ENCODE measurements at places on chromosomes 6 and 20.

- no peak for DNase-seq
These were observed 6.4 kb downstream of the RMND1 start for GRCh38 chr6:151445482-151445881.

GRCh38 chr20:325889-326644, 715 bp downstream of the SOX12 start:
- no peak for DNase-seq

GRCh38 chr20:54668271-54669039, 193.1 kb downstream of the DOK5 start:
- DNase-seq = no peak

DNA sequence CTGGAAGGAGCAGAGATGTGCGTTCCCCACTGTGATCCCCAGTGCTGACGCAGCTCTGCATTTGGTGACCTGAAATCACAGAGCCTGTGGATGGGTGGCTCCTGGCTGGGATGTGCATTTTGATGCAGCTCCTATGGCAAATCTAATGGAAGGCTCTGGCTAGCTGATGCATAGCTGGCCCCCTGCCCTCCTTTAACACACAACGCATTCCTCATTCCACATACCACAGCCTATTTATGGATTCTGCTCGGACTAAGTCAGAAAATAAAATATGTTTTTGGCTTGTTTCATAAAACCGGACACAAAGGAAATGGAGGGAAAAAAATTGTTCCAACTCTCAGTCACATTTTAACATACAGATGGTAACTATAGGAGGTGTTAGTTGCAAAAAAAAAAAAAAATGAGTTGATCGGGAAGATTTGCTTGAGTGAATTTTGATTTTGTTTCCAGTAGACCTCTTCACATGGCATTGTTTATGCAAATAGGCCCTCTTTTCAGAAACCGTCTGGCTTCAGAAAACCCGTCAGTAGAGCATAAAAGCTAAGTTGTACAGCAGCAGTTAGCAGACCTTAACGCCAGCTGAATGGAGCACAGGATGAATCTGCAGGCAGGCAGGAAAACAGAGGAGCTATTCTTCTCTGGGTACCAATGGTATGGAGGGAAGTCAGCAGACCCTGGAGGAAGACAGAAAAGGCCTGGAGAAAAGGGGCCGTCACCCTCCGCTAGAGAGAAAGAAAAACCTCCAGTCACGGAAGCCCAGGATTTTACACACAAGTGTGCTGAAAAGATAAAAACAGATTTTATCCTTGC, 215.4 kb downstream of the HDGFL1 start:
- DNase-seq = no peak

- no peak for DNase-seq
These were observed 91.3 kb downstream of the LYRM2 start for GRCh38 chr6:89547281-89547680.

- no peak for DNase-seq
These were observed 75.9 kb downstream of the TAF4 start for GRCh38 chr20:61989741-61990140.

DNA sequence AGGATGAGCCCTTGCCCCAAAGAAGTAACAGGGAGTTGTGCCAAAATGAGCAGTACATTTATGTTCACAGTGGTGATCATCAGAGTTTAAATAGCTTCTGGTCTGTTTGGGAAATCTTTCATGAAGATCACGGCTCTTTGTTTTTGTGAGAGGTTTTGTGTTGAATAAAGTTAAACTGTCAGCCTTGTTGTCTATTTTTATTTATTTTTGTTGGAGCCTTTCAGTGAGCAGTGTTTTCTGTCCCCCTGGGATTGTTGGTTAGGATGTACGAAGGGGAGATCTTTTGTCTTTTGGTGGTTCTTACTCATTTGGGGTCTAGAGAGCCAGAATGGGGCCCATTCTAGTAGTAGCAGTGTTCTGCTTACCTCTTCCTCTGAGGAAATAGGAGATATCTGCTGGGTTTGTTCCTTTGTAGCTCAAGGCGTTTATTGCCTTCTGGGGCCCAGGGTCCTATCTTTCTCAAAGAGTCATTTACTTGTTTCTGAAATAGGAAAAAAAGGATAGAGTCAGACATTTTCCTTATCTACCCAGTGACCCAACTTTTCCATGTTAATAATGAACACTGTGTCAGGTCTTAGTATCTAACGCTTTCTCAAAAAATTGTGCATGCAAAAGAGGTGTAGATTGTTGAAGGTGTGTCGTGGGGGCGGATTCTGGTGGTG, 157.4 kb downstream of the JARID2 start:
- no peak for DNase-seq

DNA sequence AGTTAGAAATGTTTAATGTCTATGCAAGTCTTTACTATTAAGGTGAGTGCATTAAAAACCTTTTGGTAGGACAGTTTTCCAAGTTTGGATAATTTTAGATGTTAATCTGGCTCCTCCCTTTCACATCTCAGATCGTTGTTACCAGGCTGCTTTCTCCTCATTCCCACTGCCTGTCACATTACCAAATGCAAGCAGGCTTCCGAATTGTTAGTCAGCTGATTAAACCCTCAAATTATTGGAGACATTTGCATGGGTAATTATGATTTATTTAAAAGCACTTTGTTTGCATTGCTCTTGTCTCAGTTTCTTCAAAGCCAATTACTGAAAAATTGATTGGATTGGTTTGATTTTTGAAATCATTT, 816.5 kb downstream of the KIF16B start:
- no peak for DNase-seq

DNA sequence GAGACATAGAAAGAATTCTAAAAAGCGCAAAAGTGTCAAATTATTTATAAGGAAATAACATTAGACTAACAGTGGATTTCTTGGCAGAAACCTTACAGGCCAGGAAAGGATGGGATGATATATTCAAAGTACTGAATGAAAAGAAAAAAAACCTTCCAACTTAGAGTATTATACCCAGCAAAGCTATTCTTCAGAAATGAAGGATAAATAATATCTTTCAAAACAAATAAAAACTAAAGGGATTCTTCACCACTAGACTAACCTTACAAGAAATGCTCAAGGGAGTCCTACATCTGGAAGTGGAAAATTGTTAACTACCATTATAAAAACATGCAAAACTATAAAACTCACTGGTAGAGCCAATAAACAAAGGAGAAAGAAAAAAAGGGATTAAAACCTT, 65.8 kb downstream of the SLC22A2 start:
- no peak for DNase-seq

DNA sequence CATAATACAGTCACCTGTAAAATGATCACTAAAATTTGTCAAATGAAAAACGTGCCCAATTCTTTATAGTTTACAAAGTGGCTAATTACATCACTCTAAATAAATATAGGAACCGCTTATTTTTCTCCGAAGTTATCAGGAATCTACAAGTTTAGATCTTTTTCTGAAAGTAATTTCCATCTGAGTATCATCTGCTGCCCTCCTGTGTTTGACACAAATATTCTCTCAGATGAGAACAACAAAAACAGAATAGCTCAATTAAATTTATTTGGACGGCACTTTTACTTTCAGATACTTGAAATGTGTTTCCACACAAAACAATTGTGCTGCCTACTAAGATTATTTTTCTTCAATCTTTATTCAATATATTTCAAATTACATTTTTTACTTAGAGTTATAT, 5.0 kb downstream of the SF3B5 start:
- no peak for DNase-seq

DNA sequence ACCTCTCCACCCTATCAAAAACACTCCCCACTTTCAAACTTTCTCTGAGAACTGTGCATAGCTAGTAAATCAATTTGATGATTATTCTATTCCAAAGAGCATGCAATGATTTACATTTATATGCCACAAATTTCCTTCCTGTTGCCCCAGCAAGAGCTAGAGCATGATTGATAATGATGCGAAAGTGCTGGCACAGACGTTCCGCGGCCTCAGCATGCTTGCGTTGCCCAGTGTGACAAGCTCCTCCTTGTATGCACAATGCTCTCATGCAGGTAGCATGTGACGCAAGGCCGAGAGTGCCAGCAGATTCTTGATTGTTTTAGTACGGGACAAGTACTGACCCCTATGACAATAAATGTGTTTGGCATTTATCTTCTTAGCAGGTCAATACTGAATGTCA, 696.3 kb upstream of the SLC35B3 start:
- no peak for DNase-seq

DNA sequence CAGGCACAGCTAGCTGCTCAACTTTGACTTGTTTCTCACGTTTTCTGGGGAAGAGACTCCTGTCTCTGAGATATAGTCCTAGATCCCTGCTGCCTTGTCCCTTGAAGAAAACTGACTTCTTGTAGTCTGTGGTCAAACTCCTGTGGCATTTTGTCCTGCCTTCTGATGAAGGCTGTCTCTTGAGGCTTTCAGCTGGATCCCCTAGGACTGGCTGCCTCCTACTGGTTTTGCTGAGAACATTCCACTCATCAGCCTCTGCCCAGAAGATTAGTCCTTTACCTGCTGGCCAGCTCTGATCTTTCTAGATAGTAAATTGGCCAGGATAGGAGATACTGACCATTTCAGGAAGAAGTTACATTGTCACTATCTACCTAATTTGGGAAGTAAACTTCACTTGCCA, 71.9 kb upstream of the CNR1 start:
- no peak for DNase-seq

DNA sequence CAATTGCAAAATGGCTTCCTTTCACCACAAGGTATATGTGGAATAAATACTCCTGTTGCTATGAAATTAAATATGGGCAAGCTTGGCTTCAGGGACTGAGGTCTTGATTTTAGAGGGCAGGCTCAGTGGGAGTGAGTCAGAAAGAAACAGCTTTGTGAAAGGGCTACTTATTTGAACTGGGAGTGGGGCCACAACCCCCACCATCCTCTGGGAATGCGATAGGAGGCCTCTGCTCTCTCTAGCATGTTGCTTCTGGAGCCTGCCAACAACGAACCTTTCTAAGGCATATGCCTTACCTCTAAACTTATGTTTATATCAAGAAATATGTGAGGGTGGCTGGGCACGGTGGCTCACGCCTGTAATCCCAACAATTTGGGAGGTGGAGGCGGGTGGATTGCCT, 149.7 kb downstream of the LRRC1 start:
- DNase-seq = no peak

GRCh38 chr6:34791164-34791700, 651 bp upstream of the BLTP3A start:
- DNase-seq = no peak

- no peak for DNase-seq
These were observed 2.0 kb upstream of the TAF4 start for GRCh38 chr20:62067547-62068260.

DNA sequence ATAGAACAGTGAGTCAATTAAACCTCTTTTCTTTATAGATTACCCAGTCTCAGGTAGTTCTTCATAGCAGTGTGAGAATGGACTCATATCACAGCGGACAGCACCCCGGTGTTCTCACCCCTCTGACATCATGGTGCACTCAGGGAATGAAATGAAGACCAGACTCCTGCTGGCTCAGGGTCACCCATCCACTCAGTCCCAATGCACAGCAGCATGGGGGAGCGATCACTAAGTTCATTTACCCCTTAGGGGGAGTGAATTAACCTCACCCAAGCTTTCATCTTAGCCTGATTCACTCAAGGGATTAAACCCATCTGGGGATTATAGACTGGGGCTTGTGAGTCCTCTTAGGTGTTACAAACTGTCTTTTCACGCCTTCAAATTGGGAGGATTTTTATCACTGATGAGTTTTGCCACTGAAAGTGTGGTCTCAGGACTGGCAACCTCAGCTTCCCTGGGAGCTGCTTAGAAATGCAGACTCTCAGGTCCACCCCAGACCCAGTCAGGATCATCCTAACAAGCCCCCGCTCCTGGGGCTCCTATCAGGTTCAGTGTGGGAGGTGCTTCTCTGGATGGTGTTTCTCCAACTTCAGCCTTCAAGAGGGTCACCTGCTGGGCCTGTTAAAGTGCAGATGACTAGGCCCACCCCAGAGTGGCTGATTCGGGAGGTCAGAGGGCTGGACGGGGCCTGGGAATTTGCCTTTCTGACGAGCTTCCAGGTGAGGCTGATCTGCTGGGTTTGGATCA, 44.3 kb upstream of the FRMD1 start:
- DNase-seq = no peak

- no peak for DNase-seq
These were observed 7.5 kb upstream of the APCDD1L start for GRCh38 chr20:58522666-58523065.

- no peak for DNase-seq
These were observed 196.1 kb downstream of the LRFN2 start for GRCh38 chr6:40391086-40391485.

- no peak for DNase-seq
These were observed 159.0 kb downstream of the GMDS start for GRCh38 chr6:2086326-2086965.

DNA sequence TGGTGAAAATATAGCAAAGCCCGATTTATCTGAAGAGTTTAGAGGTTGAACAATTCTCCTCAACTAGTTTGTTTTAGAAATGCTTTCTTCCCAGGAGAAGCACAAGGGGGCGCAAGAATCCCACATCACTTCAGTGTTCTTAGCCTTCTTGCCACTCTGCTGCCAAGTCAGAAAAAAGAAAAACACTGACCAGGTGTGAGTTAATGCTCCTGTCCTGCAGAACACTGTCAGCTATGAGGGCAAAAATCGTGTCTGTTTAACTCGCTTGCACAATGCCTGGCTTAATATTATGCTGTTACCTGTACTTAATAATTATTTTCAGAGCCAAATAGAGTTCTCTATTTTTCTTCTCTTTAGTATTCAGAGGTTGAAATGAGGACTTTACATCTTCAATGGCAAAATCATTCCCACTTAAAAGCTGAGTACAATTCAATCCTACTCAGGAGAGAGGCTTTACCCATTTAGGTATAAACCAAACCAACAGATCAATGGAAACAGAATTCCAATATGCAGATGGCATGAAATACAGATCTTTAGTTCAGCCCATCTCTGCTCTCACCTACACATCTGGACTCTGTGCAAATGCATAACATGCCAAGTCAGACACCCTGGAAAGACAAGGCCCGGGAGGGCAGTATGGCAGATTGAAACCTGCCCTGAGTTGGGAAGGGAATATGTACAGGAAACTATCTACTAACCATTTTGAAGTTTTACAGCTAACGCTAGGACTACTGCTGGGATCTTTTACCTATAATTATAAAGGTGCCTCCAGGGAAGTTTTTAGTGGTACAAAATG, 71.4 kb upstream of the TULP1 start:
- DNase-seq = no peak

GRCh38 chr20:41136680-41137613, at the start of gene PLCG1:
Gene PLCG1, plus strand, starts transcription at chr20:41137543. Its CDS starts 99 bp downstream, at chr20:41137642.
- DNase-seq = peak; percentile 54

- DNase-seq = no peak
These were observed 21.6 kb downstream of the UQCC2 start for GRCh38 chr6:33689879-33690278.

GRCh38 chr20:15535863-15536262, 1037.4 kb downstream of the KIF16B start:
- no peak for DNase-seq

DNA sequence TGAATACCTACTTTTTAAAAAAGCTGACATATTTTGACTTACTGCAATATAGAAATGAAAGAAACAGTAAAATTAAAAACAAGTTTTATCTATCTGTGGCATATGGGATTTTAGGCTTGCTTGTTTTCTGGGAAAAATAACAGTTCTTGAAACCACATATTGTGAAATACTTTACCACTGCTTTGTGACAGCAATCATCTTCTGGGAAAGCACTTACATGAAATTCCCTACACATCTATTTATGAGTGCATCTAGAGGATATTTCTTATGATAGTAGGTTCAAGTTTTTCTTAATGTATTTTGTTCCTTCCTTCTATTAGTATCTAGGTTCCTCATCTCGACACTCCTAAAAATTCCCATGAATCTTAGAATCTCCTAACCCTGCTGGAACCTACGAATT, 75.2 kb downstream of the STXBP5 start:
- no peak for DNase-seq

GRCh38 chr6:6843057-6843627, 254.6 kb downstream of the LY86 start:
- DNase-seq = no peak

- no peak for DNase-seq
These were observed 173.5 kb downstream of the COL9A1 start for GRCh38 chr6:70129341-70129740.

Measured in cortex of kidney (tissue), 1 donor.